ENCODE measurements at places on chromosomes 11 and 22.

DNA sequence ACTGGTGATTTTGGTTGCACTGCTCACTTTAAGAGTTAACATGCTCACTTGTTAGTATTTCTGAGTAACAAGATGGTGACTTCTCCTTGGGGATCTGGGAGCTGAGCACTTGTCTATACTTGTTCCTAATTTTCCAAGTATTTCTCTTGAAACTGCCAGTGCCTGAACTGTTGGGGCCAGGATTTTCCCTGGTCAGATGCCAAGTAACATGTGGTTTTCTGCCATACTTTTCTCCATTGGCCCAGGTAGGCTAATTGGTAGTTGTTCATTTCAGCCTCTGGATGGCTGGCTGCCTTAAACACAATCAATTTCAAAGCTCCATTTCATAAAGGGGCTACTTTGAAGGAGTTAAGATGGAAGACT, 35.0 kb downstream of the RNF141 start:
- no peak for DNase-seq

GRCh38 chr11:3616721-3617460, 24.9 kb downstream of the ART5 start:
- DNase-seq, result no peak

DNA sequence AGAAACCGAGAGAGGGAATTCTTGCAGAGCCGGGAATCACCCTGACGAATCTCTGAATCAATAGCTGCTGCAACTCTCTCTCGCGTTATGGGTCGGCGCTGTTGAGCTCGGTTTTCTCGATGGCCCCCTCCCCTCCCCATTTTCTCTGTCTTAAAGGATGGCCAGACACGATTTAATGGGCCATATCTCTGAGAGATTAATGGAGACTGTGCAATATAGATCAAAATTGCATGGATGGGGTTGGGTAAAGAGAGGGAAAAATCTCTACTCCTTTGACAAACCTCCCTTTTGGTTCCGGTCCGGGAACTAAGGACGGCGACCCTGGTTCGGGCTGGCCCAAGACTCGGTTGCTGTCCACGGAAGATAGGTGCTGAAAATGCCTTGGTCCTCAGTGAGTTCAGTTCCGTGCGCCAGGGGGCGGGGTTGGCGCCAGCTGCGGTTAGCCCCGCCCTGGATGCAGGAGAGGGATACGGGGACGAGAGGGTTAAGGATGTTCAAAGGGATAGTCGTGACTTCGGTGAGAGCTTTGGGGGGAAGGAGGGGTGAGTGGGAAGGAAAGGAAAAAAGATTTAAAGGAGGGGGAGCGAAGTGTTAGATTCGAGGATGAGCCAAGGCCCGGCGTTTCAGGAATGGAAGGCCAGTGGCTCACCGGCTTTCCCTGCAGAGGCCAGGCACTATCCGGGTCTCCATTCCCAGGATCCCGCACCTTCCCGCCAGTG, 103.6 kb upstream of the HSD17B12 start:
- DNase-seq, result no peak

GRCh38 chr11:6900327-6900999, 8.2 kb upstream of the OR2D2 start:
- no peak for DNase-seq

DNA sequence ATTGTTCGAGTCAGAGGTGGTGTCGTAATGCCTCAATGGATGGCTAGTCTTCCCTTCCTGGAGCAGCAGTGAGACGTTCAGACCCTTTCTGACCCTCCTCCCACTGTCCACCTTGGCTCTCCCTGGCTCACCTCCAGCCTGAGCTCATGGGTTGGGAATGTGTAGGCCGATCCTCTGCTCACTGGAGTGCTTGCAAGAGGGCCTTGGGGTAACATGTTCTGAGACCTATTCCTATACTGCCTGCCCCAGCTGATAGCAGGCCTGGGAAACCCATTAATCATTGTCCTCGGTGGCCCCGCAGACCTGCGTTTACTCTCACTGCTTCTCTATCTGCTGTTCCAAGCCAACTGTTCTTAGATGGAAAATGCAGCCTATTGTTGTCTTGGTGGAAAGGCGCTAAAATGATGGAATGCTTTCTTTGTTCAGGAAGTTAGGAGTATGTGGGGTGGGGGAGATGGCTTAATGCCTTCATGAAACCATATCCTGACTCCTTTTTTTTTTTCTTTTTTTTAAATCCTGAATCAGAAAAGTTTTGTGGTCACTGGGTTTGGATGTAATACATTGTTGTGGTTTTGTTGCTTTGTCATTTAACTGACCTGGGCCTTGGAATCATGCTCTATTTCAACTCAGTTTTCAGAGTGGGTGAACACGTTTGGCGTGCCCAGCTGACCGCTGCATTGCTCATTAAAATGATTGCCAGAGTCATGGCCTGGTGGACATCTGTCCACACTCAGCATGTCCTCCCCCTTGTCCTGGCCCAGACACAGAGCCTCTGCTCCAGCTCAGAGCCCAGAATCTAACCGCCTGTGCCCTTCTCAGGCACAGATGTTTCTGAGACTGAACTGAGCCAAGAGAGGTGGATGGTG, 72.5 kb downstream of the MICAL2 start:
- DNase-seq, result no peak

Measured in NK-92 treated with Interleukin-12 subunit alpha and Interleukin-12 subunit beta, amount 100 ng/mL, for 24 hours (cell line).